ENCODE measurements at places on chromosomes 5 and 9.

- DNase-seq, result no peak
Measured at GRCh38 chr5:99706160-99706559, 777.4 kb upstream of the CHD1 start.

GRCh38 chr9:137301081-137301947 is 757 bp downstream of the NRARP start:
- no peak for DNase-seq

GRCh38 chr5:38621840-38622437 is 65.5 kb upstream of the LIFR start:
- DNase-seq, result no peak

- no peak for DNase-seq
Measured at GRCh38 chr9:116701940-116702642, 15.0 kb downstream of the TRIM32 start.

DNA sequence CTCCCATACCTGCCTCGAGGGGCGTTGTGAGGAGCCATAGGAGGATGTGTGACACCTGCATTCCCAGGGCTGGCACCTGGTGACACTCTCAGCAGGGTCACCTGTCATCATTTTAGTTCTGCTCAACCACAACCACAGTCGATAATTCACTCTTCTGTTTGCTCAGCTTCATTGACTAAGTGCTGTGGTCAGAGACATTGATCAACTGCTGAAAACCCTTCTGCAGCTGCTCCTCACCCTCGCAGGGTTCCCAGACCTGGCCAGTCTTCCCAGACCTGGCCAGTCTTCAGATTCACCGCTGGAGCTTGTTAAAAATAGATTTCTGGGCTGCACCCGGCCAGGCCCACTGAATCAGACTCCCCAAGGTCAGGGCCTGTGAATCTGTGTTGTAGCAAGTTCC is 92.8 kb downstream of the MVB12B start:
- no peak for DNase-seq

DNA sequence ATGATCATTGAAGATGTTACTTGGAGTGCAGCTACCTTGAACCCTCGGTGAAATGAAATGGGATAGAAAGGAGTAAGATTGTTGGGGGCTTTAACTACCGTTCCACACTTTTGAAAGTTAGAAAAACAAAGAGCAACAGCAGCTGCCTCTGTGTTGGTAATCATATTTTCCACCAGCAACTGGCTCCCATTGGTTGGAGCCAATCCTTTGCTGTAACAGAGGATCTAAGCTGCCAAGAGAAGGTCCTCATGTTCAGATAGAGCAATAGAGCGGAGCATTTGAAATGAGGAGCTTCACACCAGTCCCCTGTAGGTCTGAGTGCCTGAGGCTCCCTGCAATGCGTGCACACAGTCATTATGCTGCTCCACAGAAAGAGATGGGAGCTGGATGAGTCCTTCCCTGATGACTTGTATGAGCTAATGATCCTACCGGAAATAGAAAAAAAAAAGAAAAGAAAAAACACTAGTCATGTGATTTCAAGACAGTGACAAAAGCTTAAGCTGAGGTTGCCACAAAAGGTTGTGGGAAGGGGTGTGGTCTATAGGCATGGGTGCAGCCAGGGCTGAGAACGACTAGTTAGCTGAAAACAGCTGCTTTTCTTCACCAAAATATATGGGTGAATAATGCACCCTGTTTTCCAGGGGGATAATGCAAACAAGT is 300.7 kb downstream of the MLLT3 start:
- peak; percentile 61 for DNase-seq

- DNase-seq, result no peak
Measured at GRCh38 chr9:133042676-133043075, 11.9 kb downstream of the GTF3C5 start.

DNA sequence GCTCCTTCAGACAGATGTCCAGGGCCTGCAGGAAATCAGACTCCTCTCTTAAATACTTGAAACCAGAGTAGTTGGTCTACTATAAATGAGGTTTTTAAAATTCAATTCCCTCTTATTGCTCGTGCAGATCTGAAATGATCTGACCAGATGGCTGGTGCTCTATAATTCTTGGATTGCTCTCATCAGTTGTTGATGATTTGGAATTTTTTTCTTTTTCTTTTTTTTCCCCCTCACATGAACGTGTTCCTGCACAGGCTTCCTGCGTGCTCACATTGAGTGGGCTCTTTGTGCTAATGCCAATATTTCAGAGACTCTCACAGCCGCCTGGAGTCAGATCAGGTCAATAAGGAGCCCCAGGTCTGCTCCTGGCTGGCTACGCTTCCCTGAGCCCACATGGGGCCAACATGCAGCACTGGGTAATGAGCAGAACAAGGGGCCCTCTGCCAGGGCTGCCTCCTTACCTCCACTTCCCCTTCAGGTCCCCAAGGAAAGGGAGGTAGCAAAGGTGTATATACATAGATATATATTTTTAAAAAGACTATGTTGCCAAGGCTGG is 82.0 kb downstream of the SIL1 start:
- DNase-seq, result no peak

DNA sequence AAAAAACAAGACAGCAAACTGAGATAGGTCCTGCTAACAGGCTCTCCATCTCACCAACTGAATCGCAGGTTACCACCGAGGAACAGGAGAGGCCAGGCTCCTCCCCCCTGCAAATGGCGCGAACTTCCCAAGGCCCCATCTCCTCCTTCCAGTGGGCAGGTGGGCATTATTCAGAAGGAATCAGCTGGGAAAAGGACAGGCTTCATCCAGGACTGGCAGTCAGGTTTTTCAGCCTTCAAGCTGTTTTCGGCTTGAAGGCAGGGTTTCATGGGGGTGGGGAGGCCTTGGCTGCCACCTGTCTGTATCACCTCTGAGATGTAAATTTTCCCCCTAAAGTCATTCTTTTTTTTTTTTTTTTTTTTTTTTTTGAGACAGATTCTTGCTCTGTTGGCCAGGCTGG is 79.4 kb downstream of the SFXN1 start:
- no peak for DNase-seq

GRCh38 chr9:111483439-111483857 is 735 bp downstream of the ECPAS start:
- peak; percentile 58 for DNase-seq

GRCh38 chr5:180313677-180314505 is 22.0 kb upstream of the MAPK9 start:
- peak; percentile 54 for DNase-seq

DNA sequence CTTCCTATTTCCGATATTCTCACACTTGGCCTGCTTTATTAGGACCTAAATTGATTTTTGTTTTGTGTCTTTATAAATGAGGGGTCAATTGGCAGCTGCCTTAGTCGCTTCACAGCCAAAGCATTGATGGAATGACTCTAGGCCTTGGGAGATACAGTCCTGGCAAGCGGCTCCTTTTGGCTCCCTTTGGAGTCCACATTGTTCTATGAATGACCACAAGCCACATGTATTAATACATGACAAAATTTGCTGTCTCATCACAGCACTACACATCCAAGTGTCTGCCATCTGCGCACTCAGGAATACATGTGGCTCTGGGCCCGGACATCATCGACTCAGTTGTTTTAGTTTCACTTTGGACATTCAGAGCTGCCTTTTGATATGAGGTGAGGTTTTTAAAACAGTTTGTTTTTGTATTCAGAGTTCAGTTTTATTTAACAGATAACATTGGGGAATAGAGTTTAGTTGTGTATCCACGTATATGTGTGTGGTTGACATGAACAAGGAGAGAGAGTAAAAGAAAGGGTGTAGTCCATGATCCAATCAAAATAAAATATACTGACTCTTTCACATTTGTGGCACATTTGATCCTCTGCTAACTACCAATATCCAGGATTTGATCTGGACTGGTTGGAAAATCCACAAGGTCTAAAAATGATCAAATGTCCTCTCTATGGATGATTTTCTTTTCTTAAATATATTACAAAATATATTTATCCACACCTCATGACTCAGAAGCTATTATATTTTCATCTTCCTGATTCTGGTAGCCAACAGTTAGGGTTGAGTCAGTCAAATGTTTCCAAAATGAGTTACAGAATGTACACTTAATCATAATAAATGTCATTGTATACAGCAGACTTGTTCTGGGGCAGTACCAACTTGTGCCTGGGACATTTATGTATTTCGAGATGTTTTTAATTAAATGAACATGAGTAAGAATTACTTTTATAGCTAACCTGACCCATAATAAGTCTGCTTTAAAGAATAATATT is 114.0 kb upstream of the MTAP start:
- no peak for DNase-seq
